Stimulated activated CD4-positive, alpha-beta T cell treated with anti-CD3 and anti-CD28 coated beads, Interleukin-2, amount 100 ng/mL, for 48 hours (primary cell): ENCODE measurements at places on chromosomes 5 and 9.

GRCh38 chr5:65832603-65833228 lies 93.7 kb upstream of the ERBIN start:
- DNase-seq, result no peak

DNA sequence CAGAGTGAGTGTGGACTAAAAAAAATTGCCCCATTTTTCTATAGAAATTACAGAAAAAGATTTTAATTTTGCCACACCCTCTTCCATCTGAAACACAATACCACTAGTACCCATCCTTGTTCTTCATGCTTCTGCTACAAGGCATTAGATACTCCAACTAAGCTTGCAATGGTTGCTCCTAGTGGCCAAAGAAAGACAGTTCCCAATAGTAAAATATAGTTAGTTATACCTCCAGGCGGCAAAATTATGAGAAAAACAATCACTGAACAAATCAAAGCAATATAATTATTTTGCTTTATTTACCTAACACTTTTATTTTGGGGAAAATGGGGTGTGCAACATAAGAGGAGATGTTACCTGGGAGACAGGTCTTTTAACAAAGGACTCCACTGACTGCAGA lies 101.2 kb downstream of the RAPGEF6 start:
- DNase-seq, result no peak

- no peak for DNase-seq
Measured at GRCh38 chr9:137971477-137972138, 94.0 kb downstream of the CACNA1B start.

DNA sequence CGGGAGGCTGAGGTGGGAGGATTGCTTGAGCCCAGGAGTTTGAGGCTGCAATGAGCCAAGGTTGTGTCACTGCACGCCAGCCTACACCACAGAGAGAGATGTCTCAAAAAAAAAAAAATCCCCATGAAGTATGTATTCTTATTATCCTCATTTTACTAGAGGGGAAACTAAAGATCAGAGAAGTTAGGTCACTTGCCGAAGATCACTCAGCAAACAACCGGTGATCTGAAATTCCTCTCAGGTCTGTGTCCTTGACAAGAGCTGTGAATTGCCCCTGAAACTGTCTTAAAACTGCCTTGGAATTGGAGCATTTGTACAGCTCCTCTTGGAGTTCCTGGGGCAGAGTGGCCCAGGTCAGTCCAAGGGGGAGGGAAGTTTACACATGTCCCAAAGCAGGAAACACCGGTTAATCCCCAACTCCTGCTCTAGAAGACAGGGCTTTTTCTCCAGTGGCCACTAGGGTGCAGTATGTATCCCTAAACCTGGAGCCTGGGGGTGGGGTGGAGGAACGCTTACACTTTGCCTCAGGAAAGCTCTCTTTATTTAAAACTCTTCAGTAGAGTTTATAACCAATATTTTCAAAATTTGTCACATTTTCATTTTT lies 27.6 kb downstream of the AQP7 start:
- DNase-seq, result peak; percentile 63

DNA sequence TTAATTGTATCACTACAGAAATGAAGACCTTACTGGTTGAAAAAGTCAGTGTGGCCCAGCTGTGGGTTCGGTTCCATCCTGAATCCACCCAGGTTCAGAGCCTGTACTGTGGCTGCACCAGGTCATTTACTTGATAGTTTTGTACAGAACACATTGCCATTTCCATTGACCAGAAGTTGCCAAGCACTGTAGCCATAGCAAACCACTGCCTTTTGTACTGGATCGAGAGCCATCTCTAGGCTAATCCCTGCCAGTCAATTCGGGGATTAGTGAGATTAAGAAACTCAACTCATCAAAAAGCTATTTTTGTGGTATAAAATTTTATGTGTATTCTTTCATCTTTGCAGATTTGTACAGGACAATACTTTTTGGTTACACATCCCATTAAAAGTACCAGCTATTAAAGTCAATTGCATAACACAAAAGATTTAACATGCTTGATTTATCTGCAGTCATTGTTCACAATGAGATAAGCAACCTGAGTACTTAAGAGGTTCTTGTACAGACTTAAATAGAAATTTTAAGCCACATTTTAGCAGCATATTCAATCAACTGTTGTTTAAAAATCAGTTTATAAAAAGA lies 108.5 kb upstream of the OTULINL start:
- no peak for DNase-seq

DNA sequence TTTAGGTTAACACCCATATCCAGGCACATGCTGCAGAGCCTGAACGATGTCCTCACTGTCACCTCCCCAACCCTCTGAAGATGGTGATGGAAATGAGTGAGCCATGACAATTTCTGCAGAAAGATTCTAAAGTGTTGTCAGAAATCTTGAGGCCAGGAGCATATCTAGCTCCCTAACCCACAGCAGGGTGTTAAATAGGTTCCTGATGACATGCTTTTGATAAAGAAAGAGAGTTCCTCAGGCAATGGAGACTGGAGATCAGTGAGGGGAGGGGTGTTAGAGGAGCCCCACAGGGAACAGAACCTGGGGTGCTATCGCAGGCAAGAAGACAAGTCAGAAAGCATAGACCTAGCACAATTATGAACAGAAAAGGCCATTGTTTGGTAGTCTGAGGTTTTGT lies 95.7 kb downstream of the ENC1 start:
- no peak for DNase-seq

DNA sequence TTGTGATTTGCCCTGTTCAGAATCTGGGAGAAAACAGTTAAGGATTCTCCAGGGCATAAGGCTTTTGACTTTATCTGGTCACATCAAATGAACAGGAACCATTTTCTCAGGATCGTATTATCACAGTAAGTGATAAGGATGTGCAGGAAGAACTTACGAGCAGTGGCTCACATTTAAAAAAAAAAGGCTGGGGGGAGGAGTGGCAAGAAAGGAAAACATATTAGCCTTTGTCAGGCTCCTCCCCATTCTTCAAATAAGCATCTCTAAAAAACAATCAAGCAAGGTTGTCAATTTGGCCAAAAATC lies 234.3 kb upstream of the TMEM161B start:
- no peak for DNase-seq
